Endothelial cell (in vitro differentiated cells): ENCODE measurements at places on chromosomes 6 and 20. TPM values are rescaled to one million over a fixed set of nuclear protein-coding genes. Genes with fewer than 3 reads are reported as not detected.

Gene TAGAP
- 0.41 TPM for total RNA-seq

Gene COL19A1
- 0.33 TPM for total RNA-seq

Gene EEF1A2
- total RNA-seq: 0.31 TPM

Gene WFDC10B
- not detected for total RNA-seq

Gene SLC35B2
- total RNA-seq: 31.8 TPM

Gene DSP
- total RNA-seq: 109 TPM

Gene FAXC
- 2.2 TPM for total RNA-seq

Gene SLC22A1
- total RNA-seq: 2.7 TPM

- DNase-seq: no peak
Measured at GRCh38 chr6:11214084-11214833, 18.2 kb downstream of the NEDD9 start.

DNA sequence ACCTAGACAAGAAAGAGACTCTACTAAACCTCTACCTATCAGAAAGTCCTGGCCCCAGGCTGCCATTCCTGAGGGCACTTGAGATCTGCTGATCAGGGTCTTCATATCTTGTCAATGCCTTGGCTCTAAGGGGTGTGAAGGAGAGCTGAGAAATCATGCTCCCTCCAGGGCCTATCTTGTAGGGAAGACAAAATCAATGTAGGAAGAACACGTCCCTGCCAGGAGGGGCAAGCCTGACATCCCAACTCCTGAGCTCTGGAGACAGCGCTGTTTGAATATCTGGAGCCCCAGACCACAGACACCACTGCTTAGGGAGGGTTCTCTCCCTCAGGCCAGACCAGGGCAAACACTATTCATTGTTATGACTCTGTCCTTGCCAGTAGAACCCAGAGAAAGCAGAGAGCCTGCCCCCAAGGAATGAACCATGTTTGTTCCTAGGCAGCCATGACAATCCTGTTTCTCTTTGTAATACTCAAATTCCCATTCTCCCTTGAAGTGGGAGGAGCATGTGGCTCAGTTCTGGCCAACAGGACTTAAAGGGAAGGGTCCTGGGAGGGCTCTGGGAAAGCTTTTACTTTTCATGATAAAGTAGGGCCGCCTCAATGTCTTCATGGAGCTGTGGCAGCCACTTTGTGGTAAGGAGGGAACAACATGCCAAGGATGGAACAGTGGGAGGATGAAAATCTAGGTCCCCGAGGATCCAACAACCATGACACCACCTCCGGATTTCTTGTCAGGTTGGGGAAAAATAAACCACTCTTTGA, 1.8 kb upstream of the FASTKD5 start:
- DNase-seq: no peak

GRCh38 chr20:4350096-4350495, 334.7 kb upstream of the RNF24 start:
- no peak for DNase-seq

DNA sequence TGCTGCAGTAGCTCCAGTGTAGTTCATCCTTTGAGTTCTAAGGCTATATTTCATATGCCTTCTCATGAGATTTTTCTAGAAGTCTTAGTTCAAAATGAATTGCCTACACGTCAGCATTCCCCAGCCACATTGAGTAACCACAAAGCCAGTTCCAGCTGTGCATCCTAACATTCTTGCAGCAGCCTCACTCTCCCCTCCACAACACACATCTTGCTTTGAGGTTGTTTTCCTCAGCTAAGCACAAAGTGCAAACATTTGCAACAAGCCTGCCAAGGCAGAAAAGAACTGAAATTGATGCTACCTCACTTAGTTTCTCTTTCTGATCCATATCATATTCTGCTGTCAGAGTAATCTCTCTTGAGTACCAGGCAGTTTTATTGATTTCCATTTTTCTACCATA, 160.7 kb upstream of the KCNQ5 start:
- no peak for DNase-seq

DNA sequence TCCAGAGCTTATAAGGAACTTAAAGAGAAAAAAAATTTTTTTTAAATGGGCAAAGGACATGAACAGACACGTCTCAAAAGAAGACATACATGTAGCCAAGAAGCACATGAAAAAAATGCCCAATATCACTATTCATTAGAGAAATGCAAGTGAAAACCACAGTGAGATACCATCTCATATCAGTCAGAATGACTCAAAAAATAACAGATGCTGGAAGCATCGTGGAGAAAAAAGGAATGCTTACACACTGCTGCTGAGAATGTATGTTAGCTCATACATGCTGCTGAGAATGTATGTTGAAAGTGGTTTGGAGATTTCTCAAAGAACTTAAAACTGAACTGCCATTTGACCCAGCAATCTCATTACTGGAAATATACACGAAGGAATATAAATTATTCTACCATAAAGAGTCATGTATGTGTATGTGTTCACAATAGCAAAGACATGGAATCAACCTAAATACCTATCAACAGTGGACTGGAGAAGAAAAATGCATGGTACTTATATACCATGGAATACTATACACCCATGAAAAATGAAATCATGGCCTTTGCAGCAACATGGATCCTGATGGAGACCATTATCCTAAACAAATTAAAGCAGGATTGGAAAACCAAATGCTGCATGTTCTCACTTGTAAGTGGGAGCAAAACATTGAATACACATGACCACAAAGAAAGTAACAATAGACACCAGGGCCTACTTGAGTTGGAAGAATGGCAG, 5.2 kb downstream of the OR11A1 start:
- DNase-seq: no peak

GRCh38 chr6:133447924-133448323, 206.8 kb downstream of the EYA4 start:
- no peak for DNase-seq

DNA sequence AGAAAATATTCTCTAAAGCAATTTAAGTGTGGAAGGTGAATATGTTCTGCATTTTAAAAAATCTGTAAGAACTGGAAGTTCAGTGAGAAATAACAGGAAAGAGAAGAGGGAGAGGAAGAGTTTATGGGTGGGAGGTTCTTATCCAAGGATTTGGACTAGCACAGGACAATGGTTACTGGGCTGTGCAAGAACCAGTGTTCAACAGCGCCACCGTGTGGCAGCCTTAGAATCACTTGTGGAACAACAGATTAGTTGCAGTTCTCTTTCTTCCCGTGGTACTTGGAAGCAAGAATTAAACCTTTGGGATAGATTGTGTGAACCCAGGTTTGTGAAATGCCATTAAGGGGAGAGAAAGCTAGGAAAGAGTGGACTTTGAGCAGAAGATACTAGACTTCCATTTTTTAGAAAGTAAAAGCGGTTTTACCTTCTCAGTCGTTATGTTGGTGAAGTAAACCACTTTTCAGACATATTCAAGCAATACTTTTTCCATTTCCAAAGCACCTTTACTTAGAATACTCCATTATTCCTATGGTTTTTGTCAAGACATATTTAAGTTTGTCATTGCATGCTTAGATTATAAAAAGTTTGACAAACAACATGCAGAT, 436.7 kb downstream of the RNF144B start:
- DNase-seq: peak; percentile 48

DNA sequence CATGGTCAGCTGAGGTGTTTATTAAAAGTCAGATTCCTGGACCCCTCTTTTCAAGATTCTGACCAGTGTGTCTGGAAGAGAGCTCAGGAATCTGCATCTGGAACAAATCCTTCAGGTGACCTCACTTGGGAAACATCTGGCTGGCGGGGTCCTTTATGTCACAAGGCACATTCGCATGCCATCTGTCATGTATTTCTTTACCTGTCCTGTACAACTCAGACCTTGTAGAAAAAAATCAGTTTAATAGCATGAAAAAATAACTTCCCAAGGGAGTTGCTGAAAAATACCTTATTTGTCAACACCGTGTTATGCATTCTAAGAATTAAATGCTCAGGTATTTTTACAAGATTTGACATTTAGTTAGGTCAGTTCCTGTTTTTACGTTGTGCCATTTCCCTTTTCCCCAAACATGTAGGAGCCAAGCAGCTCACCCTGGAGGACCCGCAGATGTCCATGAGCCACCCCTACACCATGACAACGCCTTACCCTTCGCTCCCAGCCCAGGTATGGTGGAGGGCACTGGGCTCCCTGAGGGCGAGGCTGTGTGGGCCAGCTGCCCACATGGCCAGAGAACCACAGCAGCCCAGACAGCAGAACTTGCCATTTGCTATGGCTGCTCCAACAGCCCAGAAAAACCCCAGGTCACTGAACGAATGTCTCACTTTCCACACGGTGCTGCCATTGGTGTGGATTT, 4.0 kb downstream of the IRF4 start:
- DNase-seq: no peak

DNA sequence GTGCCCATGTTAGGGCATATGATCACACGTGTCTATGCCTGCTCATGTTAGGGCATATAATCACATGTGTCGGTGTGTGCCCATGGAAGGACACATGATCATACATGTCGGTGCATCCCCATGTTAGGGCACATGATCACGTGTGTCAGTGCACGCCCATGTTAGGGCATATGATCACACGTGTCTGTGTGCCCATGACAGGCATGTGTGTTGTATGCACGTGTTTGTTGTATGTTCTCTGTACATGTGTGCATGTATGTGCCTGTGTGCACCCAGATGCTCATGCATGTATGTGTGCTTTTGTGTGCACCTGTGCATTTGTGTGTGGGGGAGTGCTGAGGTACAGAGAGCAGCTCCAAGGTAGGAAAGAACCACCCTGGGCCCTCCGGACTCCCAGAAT, 29.8 kb downstream of the YTHDF1 start:
- no peak for DNase-seq
